ENCODE measurements at places on chromosomes 7 and 10. TPM values are rescaled to one million over a fixed set of nuclear protein-coding genes. Genes with fewer than 3 reads are reported as not detected.

The MBL2 gene
- total RNA-seq = not detected

DNA sequence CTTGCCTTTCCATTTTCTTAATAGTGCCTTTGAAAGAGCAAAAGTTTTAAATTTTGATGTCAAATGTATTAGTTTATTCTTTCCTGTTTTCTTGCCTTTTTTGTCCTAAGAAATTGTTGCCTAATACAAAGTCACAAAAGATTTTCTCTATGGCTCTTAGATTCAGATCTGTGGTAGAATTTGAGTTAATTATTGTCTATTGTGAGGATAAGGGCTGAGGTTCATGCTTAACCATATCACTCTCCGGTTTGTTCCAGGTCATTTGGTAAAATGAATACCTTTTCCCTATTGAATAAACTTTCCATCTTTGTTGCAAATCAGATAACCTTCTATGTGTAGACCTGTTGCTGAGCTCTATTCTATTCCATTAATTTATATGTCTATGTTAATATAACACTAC, 96.0 kb downstream of the NOD1 start:
- H3K27me3 ChIP-seq = no peaks in the 10 kb centered on the region
- no peak overlapping the region for H3K4me3 ChIP-seq
- H3K36me3 ChIP-seq = no peaks in the 10 kb centered on the region
- no peak overlapping the region for H3K27ac ChIP-seq

DNA sequence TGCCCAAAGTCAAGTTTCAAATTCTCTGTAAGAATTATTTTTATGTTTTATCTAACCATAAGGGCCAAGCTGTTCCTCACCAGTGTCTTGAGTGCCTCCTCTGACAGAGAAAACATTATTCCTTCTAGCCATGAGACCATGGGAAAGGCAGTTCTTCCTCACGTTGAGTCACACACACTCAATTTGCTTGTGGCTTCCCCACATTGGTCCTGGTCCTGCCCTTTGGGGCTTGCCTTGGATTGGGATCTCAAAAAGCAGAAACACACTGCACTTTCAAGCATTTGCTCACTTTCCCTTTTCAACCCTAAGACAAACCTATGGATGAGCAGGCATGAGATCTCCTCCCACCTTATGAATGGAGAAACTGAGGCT, 248.3 kb upstream of the IGFBP3 start:
- no peak overlapping the region for H3K4me3 ChIP-seq
- no peak for DNase-seq
- no peaks in the 10 kb centered on the region for H3K4me1 ChIP-seq
- no peak overlapping the region for H3K27ac ChIP-seq

The KEL gene
- not detected for total RNA-seq

The CALCR gene
- 0.19 TPM for total RNA-seq

GRCh38 chr10:5999440-6000165, 22.3 kb upstream of the IL15RA start:
- H3K36me3 ChIP-seq = no peaks in the 10 kb centered on the region
- H3K27ac ChIP-seq = no peak overlapping the region
- DNase-seq = no peak
- no peak overlapping the region for H3K4me3 ChIP-seq
- H3K4me1 ChIP-seq = peaks cover 7% of the 10 kb centered on the region

DNA sequence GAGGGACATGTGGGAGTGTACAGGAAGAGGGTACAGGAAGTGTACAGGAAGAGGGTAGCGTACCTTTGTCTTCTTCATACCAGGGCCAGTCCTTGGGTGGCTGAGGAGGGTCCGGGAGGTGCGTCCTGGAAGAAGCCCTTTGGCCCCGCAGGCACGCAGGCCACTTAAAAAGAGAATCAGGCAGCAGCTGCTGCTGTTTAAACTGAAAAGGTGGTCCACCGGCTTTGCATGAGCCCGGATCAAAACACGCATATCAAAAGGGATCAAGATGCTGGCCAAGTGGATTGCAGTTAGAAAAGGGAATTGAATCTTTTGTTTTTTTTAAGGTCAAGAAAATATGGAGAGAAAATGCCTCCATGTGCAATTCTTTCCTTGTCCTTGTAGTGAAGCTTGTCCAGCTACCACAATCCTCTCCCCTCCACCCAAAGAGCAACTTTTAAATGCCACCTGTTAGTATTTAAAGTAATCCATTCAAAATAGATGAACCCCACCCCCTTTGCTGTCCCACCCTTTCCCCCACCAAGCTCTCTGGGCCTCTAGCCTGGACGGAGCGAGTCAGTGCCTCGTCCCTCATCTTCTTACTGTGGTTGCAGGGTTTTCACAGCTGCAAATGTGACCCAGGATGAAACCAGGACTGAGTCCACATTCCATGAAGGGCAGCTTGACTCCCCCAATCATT, 142.8 kb downstream of the GLCCI1 start:
- H3K4me3 ChIP-seq = no peak overlapping the region
- no peak overlapping the region for H3K27ac ChIP-seq
- no peak for DNase-seq
- H3K36me3 ChIP-seq = no peaks in the 10 kb centered on the region

DNA sequence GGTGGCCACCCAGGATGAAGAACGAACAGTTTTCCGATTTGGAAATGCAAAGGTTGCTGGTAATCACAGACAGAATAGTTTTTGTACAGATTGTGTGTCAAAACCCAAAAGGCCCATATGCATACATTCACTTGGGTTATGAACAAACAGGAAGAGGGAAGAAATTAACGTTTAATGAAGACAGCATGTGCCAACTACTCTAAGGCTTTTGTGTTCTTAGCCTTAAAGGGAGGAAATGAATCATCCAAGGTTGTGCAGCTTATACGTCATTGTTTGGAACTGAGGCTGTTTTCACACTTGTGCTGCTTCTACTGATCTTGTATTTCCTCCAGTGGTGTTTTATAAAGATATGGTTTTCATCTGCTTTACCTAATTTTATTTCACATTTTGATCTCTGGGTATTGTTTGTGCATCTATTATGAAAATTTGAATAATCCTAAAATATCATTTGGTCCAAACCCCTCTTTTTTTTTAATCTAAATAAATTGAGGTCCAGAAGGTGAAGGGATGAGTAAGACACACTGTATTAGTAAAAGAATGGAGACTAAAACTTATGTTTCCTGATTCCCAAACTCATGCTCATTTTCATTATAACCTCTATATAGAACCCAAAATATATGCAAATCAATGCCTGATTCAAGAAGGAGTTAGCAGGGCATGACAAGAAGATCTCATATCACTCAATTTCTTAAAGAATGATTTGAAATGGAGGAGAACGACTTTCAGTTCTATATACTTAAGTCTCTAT, 373.1 kb downstream of the THSD7A start:
- H3K4me3 ChIP-seq = no peak overlapping the region
- DNase-seq = no peak
- H3K36me3 ChIP-seq = no peaks in the 10 kb centered on the region
- peak overlapping the region; percentile 16 for H3K27ac ChIP-seq

- no peaks in the 10 kb centered on the region for H3K36me3 ChIP-seq
- H3K4me1 ChIP-seq = no peaks in the 10 kb centered on the region
- no peak overlapping the region for H3K27ac ChIP-seq
- no peak overlapping the region for H3K4me3 ChIP-seq
- H3K27me3 ChIP-seq = peaks cover under 1% of the 10 kb centered on the region
Measured at GRCh38 chr10:113523071-113523470, 29.8 kb upstream of the HABP2 start.

GRCh38 chr10:6274040-6274439, 71.3 kb downstream of the PFKFB3 start:
- H3K4me3 ChIP-seq = no peak overlapping the region
- H3K27me3 ChIP-seq = no peaks in the 10 kb centered on the region
- no peaks in the 10 kb centered on the region for H3K36me3 ChIP-seq
- H3K27ac ChIP-seq = no peak overlapping the region
- H3K4me1 ChIP-seq = peaks cover 4% of the 10 kb centered on the region

DNA sequence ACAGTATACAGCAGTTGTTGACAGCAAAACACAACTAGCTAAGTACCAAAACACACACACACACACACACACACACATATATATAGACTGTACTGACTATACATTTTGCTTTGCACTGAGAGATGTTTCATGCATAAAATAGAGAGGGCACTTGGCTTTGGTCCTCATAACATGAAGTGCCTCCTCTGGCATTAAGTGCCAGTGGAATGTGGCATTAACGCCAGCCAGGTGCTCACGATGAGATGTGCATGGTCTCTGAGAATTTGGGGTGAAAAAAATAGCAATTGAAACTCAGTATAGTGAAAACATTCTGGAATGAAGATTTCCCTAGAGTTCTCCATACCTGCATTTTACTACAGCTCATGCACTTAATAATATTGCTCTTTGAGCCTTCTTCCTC, 70.0 kb upstream of the INSYN2A start:
- no peak overlapping the region for H3K4me3 ChIP-seq
- H3K27ac ChIP-seq = no peak overlapping the region
- no peaks in the 10 kb centered on the region for H3K27me3 ChIP-seq
- no peak for DNase-seq

- H3K27ac ChIP-seq = no peak overlapping the region
- H3K36me3 ChIP-seq = no peaks in the 10 kb centered on the region
- H3K4me3 ChIP-seq = no peak overlapping the region
- H3K4me1 ChIP-seq = peaks cover 16% of the 10 kb centered on the region
Measured at GRCh38 chr10:132522521-132523411, 14.8 kb upstream of the INPP5A start.

- H3K4me3 ChIP-seq = peak within 1 kb of the TSS; percentile 54
- H3K27ac ChIP-seq = peak within 1 kb of the TSS; percentile 90
- no peak for DNase-seq
- peaks cover 39% of the 10 kb centered on the region for H3K4me1 ChIP-seq
Measured at GRCh38 chr7:134778941-134779740, at the start of gene CALD1. CALD1 (plus strand) TSS chr7:134779634; CDS start chr7:134867734, 88,100 bp downstream.

The TACR2 gene
- 0.72 TPM for total RNA-seq

GRCh38 chr7:12888717-12889116, 201.3 kb downstream of the ARL4A start:
- H3K36me3 ChIP-seq = no peaks in the 10 kb centered on the region
- DNase-seq = no peak
- H3K4me3 ChIP-seq = no peak overlapping the region
- H3K4me1 ChIP-seq = no peaks in the 10 kb centered on the region
- no peak overlapping the region for H3K27ac ChIP-seq

The CPA2 gene
- total RNA-seq = not detected

DNA sequence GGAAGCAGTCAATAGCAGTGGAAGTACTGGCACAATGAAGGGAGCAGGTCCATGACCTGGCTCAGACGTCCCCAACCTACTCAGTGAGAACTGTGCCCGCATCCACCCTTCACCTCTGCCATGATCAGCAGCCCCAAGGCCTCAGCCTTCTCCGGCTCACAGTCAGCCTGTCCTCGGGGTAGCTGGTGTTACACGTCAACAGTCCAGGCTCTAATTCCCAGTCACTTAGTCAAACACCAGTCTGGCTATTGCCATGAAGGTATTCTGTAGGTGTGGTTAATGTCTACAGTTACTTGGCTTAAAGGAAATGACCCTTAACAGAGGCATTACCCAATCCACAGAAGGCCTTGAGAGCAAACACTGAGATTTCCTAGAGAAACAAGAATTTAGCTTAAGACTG, 49.1 kb downstream of the GRB10 start:
- peaks cover 31% of the 10 kb centered on the region for H3K4me1 ChIP-seq
- no peak overlapping the region for H3K4me3 ChIP-seq
- no peak overlapping the region for H3K27ac ChIP-seq
- H3K36me3 ChIP-seq = no peaks in the 10 kb centered on the region

- H3K36me3 ChIP-seq = no peaks in the 10 kb centered on the region
- no peak for DNase-seq
- H3K4me3 ChIP-seq = no peak overlapping the region
- no peak overlapping the region for H3K27ac ChIP-seq
- H3K27me3 ChIP-seq = no peaks in the 10 kb centered on the region
Measured at GRCh38 chr10:45464958-45465567, 91.0 kb downstream of the ALOX5 start.

DNA sequence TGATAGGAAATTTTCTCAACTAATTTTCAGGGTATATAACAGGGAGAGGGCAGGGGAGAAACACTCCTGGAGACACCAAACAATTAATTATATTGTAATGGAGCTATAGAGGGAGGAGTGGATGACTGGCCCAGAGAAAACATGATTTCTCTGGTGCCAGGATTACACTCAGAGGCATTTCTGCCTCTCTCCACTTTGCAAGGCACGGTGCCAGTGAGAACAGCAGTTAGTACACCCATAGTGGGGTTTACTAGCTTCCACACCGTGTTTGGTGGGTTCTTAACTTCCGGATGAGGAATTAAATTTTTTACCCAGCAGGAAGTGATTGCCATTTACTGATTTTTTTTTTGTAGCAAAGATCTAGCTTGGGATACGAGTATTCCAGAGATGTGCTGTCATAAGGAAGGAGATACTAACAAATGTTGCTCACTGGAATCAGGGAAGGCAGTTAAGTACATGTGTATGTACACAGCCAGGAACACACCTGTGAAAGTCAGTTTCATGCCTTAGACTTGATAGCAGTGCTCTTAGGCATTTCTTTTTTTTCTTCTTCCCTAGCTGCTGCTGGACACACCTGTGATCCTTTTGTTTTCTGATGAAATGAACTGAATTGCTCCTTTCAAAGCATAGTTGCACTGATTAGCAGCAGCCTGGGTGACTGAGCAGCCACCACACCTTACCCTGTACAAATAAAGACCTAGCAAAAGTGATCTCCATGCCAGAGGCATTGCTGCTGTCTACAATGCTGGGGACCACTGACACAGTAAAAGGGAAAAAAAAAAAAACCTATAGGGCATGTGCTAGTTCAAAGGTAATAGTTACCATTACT, 58.1 kb downstream of the POLL start:
- no peak overlapping the region for H3K27ac ChIP-seq
- no peak for DNase-seq
- H3K36me3 ChIP-seq = peaks cover 5% of the 10 kb centered on the region
- H3K27me3 ChIP-seq = no peaks in the 10 kb centered on the region

GRCh38 chr10:76071653-76072365, 640.4 kb downstream of the LRMDA start:
- H3K27ac ChIP-seq = no peak overlapping the region
- H3K4me3 ChIP-seq = no peak overlapping the region

The SVIL gene
- total RNA-seq = 98.5 TPM

- H3K4me3 ChIP-seq = no peak overlapping the region
- H3K27ac ChIP-seq = no peak overlapping the region
- peaks cover 16% of the 10 kb centered on the region for H3K4me1 ChIP-seq
- H3K36me3 ChIP-seq = peaks cover 9% of the 10 kb centered on the region
- DNase-seq = no peak
Measured at GRCh38 chr7:101096331-101096956, 11.2 kb downstream of the TRIM56 start.

DNA sequence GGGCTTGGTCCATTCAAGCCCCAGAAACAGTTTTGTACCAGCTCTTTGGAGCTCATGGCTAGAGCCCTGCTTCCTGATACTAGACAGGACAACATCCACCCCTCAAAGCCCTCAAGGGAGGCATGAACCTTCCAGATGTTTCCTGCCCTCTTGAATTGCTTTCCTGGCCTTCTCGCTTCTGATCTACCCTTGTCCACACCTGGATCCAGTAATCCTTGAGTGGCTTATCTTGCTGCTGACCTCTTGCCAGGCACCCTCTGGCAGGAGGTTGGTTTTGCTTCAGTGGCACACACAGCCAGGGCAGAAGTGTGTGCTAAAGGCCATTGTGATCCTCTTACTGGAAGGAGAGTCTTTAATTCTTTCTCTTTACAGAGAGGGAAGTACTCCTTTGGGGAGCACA, 495.8 kb downstream of the PLXNA4 start:
- H3K27me3 ChIP-seq = peaks cover 39% of the 10 kb centered on the region
- no peak overlapping the region for H3K4me3 ChIP-seq
- no peak for DNase-seq
- no peaks in the 10 kb centered on the region for H3K36me3 ChIP-seq
- H3K27ac ChIP-seq = peak overlapping the region; percentile 81

All from esophagus squamous epithelium (tissue), 5 donors.